ENCODE measurements at places on chromosomes 3 and 15.
A peak's percentile ranks its signal among the peaks of the same experiment; 100 is the strongest.

- DNase-seq, result no peak
These were observed 201.6 kb upstream of the TMC3 start for GRCh38 chr15:81575436-81576123.

DNA sequence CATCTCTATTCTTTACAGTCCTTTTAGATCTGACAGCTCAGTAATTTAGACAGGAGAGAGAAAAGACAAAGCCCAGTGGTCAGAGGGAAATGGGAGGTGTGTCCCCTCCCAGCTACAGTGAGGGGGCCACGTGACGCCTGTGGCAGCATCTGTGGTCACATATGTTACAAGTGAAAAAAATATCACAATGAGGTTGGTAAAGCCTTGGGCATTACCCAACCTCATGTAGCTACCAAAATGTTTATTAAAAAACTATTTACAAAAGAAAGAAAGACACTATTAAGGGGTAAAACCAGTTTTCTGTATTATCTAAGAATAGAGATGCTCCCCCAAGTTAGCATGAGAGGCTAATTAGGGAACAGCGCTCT is 42.9 kb upstream of the PLCL2 start:
- DNase-seq, result peak; percentile 48

DNA sequence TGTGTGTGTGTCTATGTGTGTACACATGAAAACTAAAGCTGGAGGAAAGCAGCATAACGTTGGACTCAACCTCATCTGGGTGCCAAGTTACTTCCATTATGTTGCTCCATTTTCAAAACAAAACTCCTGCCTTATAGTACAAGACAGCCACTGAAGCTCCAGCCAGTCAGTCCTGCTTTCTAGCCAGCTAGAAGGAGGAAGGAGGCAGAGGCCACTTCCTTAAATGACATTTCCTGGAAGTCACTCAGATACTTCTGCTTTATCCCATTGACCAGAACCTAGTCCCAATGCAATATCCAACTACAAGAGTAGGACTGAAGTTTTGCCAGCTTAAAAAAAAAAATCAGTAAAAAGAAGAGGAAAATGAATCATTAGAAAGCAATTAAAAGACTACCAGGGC is 31.7 kb downstream of the CADPS start:
- no peak for DNase-seq

DNA sequence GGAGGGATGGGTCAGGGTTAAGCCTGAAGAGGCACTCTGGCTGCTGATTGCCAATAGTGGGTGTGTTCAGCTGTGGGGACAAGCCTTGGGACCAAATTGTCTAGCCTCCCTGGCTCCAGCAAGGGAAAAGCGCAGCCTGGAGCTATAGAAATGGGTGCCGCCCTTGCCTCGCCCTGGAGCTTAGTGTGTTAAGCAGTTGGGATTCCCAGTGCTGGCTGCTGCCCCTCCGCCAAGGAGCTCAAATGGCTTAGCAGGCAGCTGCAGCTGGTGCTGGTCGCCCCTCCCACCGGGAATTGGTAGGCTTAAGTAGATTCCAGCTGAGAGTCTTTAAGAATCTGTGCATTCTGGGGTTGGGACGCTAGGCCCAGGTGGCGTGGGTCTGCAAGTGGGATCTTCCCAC is 662.9 kb upstream of the TBL1XR1 start:
- DNase-seq, result no peak

GRCh38 chr15:89068325-89068784 is 19.9 kb upstream of the ABHD2 start:
- DNase-seq, result no peak

- DNase-seq, result no peak
These were observed 41.0 kb upstream of the PRICKLE2 start for GRCh38 chr3:64266065-64266931.

- no peak for DNase-seq
These were observed 99.8 kb upstream of the PRR20G start for GRCh38 chr3:127387556-127388153.

DNA sequence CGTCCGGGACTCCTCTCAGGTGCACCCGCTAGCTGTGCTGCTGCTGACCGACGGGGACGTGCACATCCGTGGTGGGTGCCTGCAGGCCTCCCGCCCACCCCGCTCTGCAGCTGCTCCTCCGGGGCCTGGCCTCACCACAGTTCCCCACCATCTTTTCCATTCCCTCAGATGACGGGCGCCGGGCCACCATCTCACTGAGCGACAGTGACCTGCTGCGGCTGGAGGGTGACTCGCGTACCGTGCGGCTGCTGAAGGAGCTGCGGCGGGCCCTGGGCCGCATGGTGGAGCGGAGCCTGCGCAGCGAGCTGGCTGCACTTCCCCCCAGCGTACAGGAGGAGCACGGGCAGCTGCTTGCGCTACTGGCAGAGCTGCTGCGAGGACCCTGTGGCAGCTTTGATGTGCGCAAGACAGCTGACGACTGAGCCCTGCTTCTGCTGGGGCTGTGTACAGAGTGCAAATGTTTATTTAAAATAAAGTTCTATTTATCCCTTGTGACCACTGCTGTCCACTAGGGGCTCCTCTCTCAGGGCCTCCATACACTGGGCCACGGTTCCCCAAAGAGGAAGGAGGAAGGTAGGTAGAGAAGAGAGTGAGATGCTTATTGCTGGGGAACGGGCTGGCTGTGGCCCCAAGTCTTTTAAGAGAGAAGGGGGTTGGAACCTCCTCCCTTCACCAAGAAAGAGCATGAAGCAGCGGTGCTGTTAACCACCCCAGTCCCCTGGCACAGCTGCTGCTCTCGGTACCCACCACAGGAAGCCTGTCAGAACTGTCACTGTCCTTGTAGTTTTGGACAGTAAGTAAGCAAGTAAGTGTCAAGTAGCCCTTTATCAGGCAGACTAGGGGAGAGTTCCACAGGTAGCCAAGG is 47.0 kb downstream of the DHX30 start:
- no peak for DNase-seq

GRCh38 chr15:54789376-54789775 is 407.4 kb downstream of the RSL24D1 start:
- no peak for DNase-seq

- DNase-seq, result no peak
These were observed 8.5 kb downstream of the RAB11A start for GRCh38 chr15:65877749-65878148.

- no peak for DNase-seq
These were observed 5.2 kb downstream of the CCNL1 start for GRCh38 chr3:157154563-157155330.

- no peak for DNase-seq
These were observed 6.7 kb upstream of the OCA2 start for GRCh38 chr15:28105793-28106192.

All from CD4-positive, alpha-beta T cell treated with Interleukin-6 at 100 ng/mL for 8 hours (primary cell).